ENCODE measurements at places on chromosomes 12 and 14.

DNA sequence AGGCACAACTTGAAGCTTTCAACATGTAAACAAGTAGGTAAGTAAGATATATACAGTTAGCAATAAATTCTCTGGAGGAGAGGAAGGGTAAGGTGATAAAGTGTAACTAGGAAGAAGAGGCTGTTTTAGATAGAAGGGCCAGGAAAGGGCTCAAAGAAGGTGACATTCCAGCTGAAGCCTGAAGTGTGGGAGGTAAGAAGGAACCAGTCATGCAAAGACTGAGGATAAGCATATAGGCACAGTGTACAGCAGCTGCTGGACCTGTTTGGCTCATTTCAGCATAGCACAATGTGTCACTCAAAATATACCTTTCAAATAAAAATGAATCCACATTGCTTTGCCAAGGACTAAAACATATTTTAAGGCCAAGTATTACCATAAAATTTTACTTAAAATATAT is 28.6 kb upstream of the ARL1 start:
- no peak for DNase-seq

- no peak for DNase-seq
Observed at GRCh38 chr14:97414718-97415098, 617.5 kb downstream of the VRK1 start.

- DNase-seq = no peak
Observed at GRCh38 chr12:54273981-54274380, 5.9 kb downstream of the CBX5 start.

DNA sequence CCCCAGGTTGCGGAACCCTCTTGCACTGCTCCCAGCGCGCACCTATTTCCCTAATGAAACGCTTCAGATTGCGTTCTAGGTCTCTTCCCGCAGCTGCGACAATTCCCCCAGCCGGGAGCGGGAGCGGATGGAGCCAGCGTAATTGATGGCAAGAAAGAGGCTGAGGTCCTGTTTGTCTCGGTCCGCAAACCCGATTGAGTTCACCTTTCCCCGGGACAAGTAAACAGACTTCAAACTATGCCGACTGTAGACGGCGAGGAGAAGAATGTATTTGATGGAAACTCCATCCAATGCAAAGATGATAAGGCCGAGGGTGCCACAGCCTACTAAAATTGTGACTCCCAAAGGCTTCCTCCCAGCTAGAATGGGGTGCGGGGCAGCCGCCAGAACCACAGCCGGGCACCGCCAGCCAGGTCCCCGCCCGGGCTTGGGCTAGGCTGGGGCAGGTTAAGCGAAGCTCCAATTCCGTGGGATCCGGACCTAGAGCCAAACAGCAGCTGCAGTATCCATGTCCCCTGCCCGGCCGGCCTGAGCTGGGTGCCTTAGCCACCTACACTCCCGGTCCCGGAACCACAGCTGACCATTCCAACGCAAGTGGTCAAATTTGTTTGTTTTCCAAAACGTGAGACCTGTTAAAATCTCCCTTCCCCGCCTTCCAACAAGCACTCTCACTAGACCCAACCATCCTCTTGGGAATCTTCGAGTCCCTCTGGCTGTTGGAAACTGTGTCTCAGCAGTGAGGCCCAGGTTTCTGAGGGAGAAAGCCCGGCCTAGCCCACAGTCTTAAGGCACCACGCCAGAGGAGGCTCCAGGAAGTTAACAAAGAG is 5.5 kb downstream of the NKX2-1 start:
- DNase-seq = peak; percentile 62

DNA sequence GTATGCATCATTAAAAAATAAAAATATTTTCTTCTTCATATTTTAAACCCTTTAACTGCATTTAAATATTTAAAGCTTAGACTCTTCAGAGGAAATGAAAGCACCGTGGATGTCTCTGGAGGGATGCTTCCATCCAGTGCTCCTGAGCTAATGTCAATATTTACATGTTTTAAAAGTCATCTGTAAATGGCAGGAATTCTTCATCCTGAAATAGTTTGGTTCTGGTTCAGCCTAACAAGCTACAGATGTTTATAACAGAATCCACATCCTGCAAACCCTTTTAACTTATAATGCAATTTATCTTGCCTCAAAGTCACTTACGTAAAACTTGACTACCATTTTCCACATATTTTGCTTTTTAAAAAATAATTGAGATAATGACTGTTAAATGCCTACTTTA is 1207.3 kb downstream of the SLC16A7 start:
- no peak for DNase-seq

GRCh38 chr14:58193542-58193941 is 6.4 kb upstream of the ACTR10 start:
- no peak for DNase-seq

DNA sequence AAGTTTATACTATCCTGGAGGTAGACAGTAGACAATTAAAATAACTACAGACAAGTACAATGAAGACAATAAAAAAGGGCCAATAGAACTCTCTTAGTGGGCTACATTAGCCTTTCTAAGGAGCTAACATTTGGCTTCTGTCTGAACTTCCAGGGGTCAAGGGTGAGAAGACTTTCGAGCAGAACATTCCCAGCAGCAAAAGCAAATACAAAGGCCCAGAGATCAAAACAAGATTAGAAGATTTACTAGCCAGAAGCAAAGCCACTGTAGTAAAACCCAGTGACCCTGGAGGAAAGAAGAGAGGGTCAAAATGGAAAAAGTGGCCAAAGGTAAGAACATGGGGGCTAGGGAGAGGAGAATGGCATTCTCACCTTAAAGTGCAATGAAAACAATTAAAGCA is 63.2 kb downstream of the ATP2B1 start:
- DNase-seq = no peak

- no peak for DNase-seq
Observed at GRCh38 chr14:70666361-70666686, 24.6 kb downstream of the TTC9 start.

DNA sequence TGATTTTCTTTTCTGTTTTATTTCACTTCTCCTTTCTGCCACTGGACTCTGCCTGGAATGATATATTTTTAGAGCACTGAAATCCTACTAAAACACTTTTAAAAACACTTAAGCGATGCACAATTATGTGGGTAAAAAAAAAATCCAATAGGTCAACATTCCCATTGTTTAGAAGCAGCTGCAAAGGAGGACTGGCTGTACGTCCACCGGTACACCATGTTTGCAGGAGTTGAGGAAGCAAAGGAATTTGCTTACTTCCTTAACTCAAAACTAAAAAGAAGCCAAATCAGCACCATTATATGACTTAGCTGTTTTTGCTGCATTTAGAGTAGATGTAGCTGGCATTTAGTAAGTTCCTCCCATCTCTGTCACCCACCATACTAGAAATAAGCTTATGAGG is 186.8 kb upstream of the TMTC1 start:
- DNase-seq = no peak

GRCh38 chr12:77751939-77752338 is 78.8 kb upstream of the NAV3 start:
- DNase-seq = no peak

DNA sequence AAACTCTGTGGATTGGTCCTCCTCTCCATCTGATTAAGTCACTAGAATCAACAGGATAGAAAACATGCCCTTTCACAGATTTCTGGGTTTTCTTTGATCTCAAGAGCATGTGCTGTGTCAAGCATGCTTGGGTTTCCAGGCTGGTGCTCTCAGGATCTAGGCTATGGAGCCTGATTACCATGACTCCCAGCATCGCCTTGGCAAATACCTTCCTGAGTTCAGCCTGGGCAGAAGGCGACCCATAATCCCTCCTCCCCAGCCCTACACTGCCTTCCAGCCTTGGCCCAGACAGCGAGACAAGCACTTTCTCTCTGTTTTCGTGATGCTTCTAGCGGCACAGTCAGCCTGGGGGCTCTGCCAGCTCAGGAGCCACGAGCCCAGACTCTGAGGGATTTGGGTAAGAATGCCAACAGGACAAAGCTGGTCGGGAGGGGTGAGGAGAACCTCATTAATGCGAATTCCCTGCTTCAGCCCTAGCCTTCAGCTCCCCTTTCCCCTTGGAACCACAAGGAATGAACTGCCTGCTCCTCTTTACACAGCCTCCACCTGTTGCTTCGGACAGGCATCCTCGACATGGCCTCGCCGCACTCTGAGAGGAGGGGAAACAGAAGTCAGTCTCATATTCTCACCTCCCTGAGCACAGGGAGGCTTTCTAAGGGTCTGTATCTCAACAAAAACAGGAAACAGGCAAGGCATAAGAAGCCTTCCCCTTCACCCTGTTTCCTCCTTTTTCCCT is 227.1 kb downstream of the MSRB3 start:
- no peak for DNase-seq

- no peak for DNase-seq
Observed at GRCh38 chr12:88067301-88067700, 38.1 kb upstream of the C12orf50 start.

DNA sequence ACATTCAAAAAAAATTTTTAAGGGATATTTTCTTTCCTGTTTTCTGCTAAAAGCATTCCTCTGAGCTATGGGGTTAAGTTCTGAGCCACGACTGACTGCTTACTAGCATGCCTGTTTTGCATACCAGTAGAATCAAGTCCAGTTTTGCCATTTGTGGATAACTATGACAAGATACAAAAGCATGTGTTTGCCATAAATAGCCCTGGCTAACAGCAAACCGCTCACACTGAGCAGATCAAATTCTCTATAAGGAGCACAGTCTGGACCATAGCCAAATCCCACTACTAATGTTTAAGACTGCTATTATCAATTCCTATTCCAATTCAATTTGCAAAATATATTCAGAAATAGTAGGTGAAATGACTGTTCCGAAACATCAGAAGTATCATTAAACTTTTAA is 3.2 kb downstream of the CFL2 start:
- DNase-seq = no peak

- DNase-seq = peak; percentile 34
Observed at GRCh38 chr12:64682572-64683277, 72.4 kb downstream of the RASSF3 start.

- peak; percentile 34 for DNase-seq
Observed at GRCh38 chr12:71599210-71599609, 64.4 kb downstream of the ZFC3H1 start.

DNA sequence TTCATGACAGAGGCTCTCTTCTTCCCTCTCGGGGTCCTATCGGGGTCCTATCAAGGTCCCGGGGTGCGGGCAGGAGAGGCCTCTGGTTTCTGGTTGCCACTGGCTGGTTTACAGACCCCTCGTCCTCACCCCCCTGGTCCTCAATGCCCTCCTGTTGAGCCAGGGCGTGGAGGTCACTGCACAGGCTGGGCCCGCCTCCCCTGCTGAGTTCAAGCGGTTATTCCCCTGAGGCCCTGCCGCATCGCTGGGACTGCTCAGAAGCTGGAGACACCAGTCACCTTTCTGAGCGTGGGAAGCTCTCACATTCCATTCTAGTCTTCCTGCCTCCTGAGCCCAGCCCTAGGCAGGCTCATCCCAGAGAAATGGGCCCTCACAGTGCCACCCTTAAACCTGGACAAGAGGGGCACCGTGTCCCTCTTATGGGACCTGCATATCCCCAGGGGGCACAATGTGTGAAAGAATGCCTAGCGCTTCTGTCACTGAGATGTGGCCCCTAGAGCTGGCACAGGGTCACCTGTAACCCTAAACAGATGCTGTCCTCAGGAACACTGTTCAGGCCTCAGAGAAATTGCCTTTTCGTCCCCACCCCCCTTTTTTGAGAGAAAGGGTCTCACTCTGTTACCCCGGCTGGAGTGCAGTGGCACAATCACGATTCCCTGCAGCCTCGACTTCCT is 177.7 kb upstream of the RGS6 start:
- DNase-seq = no peak

GRCh38 chr14:101810897-101811621 is 49.5 kb downstream of the PPP2R5C start:
- DNase-seq = no peak

DNA sequence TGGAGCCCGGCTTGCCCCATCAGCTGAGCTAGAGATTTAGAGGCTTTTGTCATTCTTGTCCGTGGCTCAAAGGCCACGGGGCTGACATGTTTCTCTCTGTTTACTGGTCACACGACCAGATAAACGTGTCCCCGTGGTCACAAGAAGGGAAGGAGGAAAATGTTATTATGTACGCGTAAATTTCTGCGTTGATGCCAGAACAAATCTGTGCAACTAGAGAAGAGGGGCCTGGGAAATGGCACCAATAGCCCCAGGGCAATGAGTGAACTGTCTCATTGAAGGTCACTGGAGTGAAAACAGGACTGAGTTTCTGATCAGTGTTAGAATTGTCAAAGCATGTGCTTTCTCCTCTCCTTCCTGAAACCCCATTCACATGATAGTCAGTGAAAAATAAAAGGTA is 25.3 kb downstream of the OAS2 start:
- no peak for DNase-seq

DNA sequence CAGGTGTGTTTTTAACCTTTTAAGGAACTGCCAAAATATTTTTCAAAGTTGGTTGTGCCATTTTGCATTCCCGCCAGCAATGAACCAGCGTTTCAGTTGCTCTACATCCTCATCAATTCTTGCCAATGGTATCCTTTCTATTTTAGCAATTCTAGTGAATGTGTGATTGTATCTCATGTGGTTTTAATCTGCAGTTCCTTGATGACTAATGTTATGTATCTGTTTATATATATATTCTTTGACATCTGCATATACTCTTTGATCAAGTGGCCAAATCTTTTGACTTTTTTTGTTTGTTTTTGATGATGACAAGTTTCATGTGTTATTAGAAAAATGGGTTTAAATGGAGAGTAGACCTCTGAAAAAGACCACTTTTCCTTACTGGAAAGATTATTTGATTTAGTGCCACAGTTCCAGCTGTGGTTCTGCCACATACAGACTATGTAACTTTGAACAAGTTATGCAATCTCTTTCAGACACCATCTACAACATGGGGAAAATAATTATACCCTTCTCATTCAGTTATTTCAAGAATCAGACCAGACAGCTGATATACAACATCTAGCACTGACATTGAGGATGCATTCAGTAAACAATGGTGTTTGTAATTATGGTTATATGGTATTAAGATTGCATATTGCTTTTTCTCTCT is 146.3 kb upstream of the CNOT2 start:
- DNase-seq = no peak

- no peak for DNase-seq
Observed at GRCh38 chr12:5478081-5478706, 46.3 kb downstream of the NTF3 start.

- no peak for DNase-seq
Observed at GRCh38 chr12:6765048-6765633, 1.0 kb upstream of the PTMS start.

- DNase-seq = no peak
Observed at GRCh38 chr14:54642801-54643695, 76.1 kb downstream of the SAMD4A start.

- no peak for DNase-seq
Observed at GRCh38 chr14:81366214-81366613, 33.9 kb downstream of the STON2 start.

GRCh38 chr12:8687846-8688601 is 9.8 kb upstream of the RIMKLB start:
- DNase-seq = peak; percentile 32

GRCh38 chr12:111085096-111085495 is 164.7 kb upstream of the MYL2 start:
- DNase-seq = no peak

DNA sequence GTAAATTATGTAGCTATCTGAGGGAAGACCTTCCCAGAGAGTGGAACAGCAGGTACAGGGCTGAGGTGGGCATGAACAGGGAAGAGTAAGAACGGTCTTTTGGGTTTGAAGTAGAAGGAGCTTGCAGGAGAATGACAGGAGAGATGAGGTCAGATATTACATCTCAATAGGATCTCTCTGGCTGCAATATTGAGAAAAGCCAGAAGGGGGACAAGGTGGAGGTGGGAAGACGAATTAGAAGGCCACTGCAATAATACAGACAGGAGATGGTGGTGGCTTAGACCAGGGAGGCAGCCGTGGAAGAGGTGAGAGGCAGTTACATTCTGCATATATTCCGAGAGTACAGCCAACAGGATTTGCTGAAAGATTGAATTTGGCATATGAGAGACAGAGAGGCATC is 310.2 kb downstream of the APAF1 start:
- peak; percentile 8 for DNase-seq

- DNase-seq = no peak
Observed at GRCh38 chr12:8844665-8845064, 22.2 kb downstream of the A2ML1 start.
